ENCODE measurements at places on chromosomes 4 and X.

DNA sequence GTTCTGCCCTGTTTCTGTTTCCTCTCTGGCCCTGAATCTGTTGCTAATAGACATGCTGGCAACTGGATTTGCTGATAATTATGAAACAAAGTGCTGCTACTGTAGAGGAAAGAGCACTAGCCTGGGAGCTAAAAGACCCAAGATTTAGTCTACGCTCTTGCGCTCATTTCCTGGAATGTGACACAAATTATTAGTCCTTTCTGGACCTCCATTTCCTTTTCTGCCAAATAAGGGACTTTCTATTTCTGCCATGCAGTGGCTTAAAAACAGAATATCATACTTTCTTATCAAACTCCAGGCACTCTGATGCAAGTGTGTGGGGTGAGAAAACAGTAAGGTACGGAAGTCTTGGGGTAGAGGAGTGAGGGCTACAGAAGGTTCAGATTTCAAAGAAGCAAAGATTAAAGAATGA, 48.3 kb upstream of the GPR174 start:
- no peak for DNase-seq

DNA sequence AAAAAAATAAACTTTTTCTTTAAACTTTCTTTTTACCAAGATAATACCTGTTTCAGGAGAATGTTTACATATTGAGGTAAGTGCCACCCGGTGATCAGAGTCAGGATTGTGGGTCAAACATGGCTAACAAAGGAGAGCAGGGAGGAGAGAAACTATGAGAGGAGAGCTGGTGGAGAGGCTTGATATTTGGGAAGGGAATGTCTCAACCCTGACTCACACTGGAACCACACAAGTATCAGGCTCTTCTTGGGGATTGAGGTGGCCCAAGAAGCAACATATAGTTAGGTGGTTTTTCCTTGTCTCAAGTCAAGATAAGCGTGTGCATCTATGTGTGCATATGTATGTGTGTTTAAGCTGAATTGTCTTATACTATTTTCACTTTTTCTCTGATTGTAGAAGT, 6.7 kb downstream of the TCEAL1 start:
- DNase-seq, result no peak

DNA sequence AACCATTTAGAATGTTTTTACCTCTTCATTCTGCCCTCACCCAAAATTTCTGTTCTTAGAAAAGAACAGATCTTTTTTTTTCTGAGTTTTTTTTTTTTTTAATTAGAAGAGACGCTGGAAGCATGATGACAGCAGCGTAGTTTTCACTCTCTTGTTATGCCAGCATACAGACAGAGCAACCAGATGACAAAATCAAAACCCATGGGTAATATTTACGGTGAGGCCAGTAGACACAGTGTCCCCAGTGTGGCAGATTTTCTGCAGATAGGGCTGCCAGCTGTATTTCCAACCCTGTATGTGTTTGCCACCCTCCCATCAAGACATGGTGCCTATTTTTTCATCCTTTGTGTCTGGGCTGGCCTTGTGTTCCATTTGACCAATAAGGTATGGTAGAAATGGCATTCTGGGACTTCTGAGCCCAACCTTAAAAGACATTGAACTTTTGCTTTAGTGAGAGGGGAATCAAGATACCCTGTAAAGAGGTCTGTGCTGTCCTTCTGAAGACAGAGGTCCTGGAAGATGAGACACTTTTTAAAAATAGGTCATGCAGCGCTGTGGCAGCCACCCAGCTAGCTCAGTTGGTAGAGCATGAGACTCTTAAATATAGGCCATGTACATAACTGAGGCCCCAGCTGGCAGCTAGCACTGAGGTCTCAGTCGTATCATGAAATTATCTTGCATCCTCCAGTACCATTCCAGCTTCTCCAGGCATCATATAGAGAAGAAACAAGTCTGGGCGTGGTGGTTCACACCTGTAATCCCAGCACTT, 6.7 kb upstream of the ZNF41 start:
- DNase-seq, result no peak

DNA sequence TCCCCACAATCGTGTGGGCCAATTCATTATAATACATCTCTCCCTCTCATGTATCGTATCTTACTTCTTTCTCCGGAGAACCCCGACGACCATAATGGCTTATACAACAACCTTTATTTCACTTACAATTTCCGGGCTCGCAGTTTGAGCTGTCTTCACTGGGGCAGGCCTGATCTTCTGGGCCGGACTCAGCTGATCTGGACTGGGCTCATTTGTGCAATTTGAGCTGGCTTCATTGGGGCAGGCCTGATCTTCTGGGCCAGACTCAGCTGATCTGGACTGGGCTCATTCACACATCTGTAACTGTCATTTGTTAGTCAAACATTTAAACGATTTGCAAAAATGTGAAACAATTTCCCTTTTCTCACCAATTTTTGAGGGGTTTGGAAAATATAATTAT, 171.5 kb upstream of the FRG1 start:
- DNase-seq, result no peak

- DNase-seq, result peak; percentile 1
Measured at GRCh38 chrX:49915361-49916222, 6.8 kb upstream of the CLCN5 start.

DNA sequence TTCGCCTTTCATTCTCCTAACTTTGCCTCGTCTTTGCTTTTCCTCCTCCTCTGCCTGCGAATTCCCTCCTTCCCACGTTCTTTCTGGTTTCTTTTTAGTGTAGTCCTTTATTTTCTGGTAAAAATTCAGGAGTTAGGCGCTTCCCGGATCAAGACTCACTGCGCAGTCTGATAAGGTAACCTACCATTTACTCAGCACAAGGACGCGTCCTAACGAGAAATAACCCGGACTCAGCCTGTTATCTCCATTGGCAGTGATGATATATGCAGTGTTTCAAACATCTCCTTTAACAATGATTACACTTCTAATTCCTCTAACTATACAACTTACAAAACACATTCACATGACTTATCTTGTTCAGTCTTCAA, 357 bp upstream of the ETNPPL start:
- no peak for DNase-seq

- DNase-seq, result no peak
Measured at GRCh38 chr4:28636971-28637370, 1776.3 kb downstream of the STIM2 start.

GRCh38 chr4:153079857-153080391, 124.3 kb upstream of the TRIM2 start:
- no peak for DNase-seq

DNA sequence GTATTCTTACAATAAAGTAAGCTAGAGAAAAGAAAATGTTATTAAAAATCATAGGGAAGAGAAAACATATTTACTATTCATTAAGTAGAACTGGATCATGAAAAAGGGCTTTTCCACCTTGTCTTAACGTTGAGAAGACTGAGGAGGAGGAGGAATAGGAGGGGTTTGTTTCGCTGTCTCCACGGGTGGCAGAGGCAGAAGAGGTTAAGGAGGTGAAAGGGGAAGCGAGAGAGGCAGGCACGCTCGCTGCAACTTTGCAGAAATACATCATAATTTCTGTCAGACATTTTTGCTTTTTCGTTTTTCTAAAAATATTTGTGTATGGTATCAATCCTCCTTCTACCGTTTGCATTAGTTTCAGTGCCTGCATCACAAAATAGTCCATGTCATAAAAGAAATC, 2375.1 kb upstream of the AGA start:
- no peak for DNase-seq

DNA sequence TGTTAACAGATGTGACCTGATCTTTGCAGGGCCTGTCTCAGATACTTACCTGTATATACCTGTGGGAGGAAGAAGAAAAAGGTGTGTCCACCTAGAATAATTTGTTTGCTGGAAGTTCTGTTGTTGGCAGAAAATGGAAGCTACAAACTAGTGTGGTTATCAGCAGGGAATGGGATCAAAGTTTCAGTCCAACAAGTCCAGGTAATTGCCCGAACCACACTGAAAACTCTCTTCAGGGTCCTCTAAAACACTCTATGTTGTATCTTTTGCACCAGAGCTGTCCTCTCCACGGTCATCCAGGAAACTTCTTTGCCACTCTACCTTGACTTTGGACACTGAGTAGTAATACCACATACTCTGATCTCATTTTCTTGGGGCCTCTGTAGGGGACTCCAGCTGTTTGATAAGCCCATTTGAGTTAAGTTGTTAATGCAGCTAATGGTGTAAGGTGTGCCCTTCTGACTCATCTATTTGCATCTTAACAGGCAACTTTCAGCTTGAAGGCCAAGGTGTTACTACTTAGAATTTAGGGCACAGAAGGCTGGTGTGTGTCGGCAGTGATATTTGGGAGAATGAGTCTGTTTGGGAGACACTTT, 38.7 kb upstream of the GATB start:
- no peak for DNase-seq

- DNase-seq, result no peak
Measured at GRCh38 chrX:150847088-150847487, 51.4 kb downstream of the CD99L2 start.

DNA sequence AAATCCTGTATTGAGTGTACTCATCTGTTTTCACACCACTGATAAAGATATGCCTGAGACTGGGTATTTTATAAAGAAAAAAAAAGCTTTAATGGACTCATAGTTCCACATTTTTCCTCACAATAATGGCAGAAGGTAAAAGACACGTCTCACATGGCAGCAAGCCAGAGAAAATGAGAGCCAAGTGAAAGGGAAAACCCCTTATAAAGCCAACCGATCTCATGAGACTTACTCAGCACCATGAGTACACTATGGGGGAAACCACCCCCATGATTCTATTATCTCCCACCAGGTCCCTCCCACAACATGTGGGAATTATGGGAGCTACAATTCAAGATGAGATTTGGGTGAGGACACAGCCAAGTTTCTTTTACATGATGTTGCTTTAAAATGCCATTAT, 171.9 kb downstream of the GALNTL6 start:
- no peak for DNase-seq

DNA sequence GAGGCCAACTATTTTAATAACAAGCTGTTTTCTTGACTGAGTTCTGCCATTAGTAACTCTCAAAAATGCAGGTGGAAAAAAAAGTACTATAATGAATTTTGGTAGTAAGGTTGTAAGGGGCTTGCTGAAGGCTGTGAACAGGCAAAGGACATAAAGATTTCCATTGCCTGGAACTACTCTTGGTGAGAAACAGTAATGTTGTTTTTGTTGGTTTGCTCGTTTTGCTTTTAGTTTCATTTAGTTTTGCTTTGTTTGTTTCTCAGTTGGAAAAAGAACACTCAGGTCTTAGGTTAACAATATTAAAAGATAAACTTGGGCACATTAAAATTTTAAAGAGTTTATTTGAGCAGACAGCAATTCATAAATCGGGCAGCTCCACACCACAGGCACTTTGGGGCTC, 824.5 kb upstream of the HTR2C start:
- no peak for DNase-seq

DNA sequence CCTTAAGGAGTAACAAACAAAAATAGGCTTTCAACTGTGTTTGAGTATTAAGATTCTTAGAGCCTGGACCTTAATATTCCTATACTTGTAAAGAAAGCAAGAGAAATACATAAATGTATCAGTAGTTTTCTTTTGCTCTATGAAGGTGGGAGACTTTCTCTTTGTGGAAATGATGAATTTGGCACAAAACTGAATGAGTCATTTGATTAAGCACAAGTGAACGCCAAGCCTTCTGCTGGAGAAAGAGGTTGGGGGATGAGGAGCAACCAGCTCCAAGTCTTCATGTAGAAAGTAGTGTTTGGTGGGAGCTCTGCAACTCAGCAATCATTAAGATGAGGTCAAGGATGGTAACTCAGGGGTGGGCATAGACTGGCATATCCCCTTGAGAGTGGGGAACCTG, 49.6 kb downstream of the MEPE start:
- DNase-seq, result no peak

- peak; percentile 80 for DNase-seq
Measured at GRCh38 chr4:41256740-41257256, at the start of gene UCHL1. TSS of gene UCHL1 (plus strand) at chr4:41256928. CDS start at chr4:41256977, 49 bp downstream.

GRCh38 chr4:90715242-90715641, 588.0 kb downstream of the CCSER1 start:
- no peak for DNase-seq

DNA sequence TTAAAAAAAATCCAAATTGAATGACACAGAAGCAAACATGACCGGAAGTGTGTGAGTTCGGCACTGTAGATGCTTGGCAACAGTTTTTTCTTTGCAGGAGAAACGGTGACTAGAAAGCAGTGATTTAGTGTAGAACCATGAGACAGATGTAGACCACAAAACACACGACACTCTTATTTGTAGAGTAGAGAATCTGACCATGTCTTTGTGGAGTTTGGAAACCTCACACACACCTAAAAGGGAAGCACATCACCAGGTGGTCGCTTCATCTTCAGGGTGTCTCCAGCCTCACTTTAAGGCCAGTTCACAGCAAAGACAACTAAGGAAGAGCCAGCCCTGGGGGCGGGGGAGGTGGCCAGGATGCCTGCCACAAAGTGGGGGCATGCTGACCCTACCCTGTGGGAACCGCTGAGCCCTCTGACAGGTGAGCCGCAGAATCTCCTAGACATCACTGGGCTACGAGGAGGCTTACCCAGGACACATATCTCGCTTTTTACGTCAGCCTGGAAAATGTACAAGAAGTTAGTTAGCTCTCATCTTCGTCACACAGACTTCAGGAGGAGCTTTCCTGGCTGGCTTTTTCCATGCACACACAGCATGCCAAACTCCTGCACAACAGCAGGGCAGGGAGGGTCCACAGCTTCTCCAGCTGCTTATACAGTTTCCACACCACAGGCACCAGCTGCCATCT, 64.4 kb upstream of the PDLIM3 start:
- no peak for DNase-seq

DNA sequence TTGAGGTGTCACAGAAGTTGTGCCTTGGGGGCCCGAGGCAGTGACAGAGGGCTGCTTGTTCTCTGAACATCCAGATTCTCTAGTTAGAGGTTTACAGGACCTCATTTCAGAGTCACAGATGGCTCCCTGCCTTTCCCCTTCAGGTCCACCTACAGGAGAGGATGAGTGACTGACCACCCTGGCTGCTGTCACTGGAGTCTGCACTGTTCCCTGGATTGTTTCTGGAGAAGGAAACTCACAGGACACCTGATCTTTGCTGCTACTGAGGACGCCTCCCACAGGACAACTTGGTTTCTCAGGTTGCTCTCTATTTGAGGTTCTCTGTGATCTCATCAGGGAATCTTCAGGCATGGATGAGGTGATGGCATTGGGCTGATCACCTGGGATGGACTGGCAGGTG, 58.3 kb downstream of the GPRIN3 start:
- no peak for DNase-seq

GRCh38 chrX:130831347-130831722, 71.7 kb downstream of the ENOX2 start:
- no peak for DNase-seq

Measured in NCI-H1105 (cell line).